ENCODE measurements at places on chromosomes 3 and 15.

DNA sequence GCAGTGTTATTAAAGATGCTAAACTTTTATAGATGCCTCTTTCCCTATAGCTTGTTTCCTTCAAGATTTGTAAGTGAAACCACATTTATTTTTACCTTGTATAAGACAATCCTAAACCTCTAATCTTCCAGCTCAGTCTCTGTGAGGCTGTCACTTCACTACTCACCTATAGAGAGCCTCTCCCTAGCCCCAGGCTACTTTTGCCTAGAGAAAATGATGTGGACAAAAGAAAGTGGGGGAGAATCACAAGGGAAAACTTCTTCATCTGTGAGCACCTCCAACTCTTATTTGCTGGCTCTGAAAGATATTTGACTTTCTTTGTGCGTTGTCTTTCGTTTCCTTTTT, 74.9 kb upstream of the SCN5A start:
- DNase-seq = no peak

- DNase-seq = no peak
Measured at GRCh38 chr3:70006089-70006488, 6.6 kb downstream of the SAMMSON start.

- no peak for DNase-seq
Measured at GRCh38 chr15:34266751-34267150, 41.9 kb downstream of the EMC4 start.

DNA sequence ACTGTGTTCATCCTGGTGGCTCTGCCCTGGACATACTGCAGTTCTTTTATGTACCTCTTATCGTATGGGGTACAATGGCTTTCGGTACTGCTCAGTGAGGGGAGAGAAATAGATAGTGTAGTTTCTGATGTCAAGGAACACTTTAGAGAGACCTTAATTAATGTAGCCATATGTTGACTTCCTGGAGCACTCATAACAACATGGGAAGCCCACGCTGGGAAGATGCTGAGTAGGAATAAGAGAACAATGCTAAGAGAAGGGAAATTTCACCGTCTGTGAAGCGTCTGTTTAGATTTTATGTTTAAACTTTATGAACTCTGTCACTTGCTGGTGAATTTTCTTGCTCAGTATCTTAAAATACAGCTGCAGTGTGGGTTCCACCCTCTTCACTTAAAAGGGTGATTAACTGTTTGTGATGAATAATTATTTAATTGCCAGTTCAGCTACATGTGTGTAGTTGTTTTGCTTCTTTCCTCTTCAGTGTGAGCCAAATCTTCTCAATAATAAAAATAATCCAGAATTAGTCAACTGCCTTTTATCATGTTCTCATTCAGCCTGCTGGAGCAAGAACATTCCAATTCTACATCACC, 373.1 kb upstream of the TPRG1 start:
- DNase-seq = no peak
